ENCODE measurements at places on chromosomes 12 and 14.

DNA sequence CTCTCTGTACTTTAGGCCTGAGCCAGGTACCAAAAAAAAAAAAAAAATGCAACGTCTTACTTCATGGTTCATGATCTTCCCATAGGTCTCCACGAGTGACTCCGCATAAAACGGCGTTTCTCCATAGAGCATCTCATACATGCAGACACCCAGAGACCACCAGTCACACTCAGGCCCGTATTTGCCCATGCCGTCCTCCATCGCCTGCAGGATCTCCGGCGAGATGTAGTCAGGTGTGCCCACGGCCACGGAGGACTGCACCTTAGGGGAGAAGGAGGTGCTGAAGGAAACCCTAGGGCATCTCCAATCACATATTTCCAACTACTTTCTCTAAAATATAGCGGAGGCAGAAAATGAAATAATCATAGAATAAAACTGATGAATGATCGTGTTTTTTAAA, 61.0 kb downstream of the AMN start:
- no peak for DNase-seq

DNA sequence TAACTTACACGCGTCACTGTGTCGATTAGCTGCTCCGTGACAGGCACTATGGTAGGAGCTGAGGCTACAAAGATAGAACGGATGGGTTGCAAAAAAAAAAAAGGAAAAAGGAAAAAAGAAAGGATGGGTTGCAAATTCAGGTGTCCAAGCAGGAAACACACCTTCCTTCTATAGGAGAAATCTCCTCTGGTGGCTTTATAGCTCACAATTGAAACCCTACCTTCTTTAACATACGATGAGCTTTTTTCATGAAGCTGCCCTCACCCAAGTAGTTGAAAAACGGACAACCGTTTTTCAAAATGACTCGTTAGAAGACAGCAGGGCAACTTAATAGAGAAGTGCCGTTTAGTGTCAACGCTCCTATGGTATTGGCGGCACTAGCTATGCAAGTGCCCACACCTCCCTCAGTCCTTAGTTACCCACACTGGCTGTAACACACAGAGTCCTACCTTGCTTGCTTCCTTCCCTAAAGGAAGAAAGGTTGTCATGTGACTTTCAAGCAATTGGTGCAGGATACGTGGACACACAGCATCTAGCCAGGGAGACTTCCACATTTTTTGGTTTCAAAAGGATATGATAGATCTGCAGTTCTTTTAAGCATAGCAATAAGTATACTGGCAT, 682 bp upstream of the TRIP11 start:
- DNase-seq: no peak

DNA sequence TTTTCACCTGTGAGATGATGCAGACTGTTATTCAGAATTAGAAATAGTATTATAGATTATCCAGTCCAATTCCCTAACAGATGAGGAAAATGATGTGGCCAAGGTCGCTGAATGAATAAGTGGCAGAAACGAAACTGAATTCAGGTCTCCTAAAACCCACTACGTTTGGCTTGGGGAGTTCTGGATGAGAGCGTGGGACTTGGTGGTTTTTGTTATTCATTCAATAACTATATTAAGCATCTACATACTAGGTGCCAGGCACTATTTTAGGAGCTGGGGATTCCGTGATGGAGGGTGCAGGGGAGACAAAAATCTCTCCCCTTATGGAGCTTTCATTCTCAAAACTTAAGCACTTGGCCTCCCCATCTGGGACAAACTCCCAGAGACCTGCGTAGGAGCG, 813 bp upstream of the CCDC184 start:
- DNase-seq: no peak

DNA sequence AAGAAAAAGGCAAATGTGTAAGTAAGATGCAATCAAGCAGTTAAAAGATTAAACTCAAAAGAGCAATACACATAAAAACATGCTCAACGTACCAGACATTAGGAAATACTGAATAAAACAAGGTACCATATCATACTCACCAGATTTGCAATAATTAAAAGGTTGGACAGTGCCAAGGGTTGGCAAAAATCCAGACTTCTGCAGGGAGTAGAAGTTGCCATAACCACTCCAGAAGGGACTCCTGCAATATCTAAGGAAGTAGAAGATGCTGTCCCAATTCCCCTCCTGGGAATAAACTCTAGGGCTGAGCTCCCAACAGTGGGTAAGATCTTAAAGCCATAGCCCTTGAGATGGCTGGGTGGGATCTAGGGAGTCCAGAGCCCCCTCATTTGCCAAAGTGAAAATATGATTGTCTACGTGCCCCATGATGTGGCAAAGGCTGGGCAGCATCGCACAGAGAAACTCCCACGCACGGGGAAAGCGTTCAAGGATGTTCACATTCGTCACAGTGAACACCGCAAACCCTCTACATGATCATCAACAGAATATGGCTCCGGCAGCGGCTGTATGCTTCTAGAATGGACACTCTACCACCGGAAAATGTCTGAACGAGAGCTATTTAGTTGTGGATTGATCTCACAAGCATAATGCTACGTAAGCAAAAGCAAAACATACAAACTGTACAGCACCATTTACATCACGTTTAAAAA, 12.3 kb downstream of the KCTD10 start:
- no peak for DNase-seq

GRCh38 chr12:87642245-87642644, 387.0 kb downstream of the C12orf50 start:
- no peak for DNase-seq

DNA sequence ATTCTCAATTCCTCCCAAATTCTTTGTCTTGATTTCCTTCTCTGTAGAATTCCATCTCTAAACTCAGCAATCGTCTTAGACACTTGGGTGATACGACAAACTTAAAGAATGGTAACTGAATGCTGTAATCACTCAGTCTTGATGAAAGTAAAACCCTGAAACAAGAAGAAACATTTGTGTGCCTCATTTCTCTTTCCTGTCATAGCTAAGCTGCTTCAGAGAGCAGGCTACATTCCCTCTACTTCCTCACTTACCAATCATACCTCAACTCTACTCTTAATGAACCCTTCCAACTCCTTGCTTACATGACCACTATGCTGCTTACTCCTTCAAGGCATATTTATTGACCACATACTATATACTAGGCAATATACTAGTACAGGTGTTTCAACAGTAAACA, 8.3 kb downstream of the MAP4K5 start:
- no peak for DNase-seq

GRCh38 chr12:29983851-29984250, 200.1 kb upstream of the TMTC1 start:
- DNase-seq: no peak

GRCh38 chr12:49636979-49637755, 13.8 kb downstream of the PRPF40B start:
- peak; percentile 25 for DNase-seq

DNA sequence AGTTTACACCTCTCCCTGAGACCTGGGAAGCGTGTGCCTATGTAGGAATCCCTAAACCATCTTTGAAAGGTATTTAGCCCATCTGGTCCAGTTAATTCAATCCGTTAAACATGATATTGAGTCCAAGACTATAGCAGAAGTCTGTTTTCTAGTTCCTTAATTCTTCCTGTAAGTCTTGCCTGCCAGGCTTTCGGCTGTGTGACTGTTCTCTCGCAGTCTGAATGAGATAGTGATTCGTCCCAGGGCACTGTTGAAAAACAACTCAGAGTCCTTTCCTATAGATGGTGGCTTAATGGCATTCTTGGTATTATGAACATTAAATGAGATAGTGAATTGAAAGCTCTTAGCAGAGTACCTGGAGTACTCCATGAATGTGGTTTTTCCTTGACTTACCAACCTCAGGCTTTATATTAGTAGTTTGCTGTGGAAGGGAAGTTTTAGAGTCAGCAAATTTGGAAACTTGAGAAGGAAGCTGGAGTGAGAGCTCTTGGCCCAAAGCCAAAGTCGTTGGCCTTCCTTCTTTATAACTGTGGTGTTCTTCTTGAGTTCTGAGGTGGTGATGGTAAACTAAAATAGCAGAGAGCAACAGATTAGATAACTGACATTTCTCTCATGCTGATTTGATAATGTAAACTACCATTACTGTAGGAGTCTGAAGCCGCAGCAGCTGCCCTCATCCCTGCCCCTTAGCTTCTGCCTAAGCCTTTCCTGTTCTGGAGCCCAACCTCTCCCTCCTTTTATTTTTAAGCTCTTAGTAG, 76.5 kb downstream of the TGFB3 start:
- no peak for DNase-seq

DNA sequence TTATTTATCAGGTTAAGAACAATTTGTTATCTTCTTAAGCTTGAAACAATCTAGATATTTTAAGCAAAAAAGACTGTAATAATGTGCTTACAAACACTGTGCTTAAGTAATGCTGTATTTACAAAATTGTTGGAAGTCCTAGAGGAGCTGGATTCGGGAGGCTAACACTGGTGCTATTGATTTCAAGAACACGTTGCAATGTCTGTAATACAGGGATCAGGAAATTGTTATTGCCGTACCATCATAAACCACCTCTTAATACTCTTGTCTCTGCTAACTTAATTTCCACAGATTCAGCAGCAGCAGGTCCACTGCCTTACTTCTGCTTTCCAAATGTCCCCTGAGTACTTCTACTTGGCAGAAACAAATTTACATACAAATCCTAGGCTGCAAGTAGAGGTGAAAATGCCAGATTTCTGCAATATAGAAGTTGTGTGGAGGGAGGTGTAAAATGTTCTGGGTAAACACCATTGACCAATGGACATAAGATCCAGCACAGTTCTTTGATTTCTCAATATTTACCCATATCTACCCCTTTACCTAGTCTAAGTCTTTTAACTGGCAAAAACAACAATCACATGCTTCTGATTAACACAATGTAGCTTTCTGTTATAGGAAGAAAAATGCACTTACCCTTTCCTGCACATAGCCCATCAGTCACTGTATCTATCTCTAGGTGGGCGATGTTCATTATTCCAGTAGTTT, 663.4 kb downstream of the TMTC2 start:
- DNase-seq: no peak

- DNase-seq: no peak
Observed at GRCh38 chr12:131494741-131495524, 216.0 kb upstream of the SFSWAP start.

GRCh38 chr14:99603471-99604277, at the start of gene CCDC85C:
TSS of gene CCDC85C (minus strand) at chr14:99604207. CDS start at chr14:99603959, 248 bp downstream.
- peak; percentile 53 for DNase-seq

DNA sequence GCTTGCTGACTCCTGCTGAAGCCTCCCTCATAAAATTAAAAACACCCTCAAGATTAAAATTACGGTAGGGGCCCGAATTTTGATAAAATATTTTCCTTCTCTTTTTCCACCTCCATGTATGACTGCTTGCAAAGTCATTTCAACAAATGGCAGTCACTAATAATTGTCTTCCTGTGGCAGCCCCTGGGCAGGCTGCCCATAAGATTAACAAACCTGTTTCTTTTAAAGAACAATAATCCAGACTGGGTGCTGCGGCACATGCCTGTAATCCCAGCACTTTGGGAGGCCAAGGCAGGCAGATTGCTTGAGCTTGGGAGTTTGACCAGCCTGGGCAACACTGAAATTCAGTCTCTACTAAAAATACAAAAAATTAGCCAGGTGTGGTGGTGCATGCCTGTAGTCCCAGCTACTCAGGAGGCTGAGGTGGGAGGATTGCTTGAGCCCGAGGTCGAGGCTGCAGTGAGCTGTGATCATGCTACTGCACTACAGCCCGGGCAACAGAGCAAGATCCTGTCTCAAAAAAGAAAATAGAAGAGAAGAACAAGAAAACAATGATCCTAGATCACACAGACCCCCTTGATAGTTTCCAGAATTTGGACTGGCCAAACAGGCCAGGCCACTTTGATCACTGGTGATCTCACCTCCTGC, 8.7 kb downstream of the SAV1 start:
- no peak for DNase-seq

DNA sequence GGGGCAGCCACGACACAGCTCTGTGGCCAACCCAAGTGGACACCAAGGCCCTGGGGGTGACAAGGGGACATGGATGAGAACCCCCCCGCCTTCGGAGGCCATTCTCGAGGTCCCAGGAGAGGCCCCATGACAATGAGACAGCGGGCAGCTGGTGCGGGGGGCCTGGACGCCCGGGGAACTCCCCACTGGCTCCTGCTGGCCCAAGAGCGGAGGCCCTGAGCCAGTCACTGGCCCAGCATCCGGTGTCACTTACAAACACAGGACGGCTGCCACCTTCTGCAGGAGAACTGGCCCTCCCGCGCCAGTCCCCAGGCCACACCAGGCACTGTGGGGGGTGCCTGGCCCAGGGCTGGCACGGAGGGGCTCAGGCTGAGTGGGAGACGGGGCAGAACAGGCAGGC, 51.4 kb downstream of the NCOR2 start:
- DNase-seq: no peak

- DNase-seq: peak; percentile 17
Observed at GRCh38 chr14:81464253-81465002, 64.3 kb upstream of the STON2 start.

- no peak for DNase-seq
Observed at GRCh38 chr14:101078892-101079221, 175.3 kb upstream of the RTL1 start.

- peak; percentile 9 for DNase-seq
Observed at GRCh38 chr12:110578694-110579534, 4.2 kb downstream of the PPTC7 start.

DNA sequence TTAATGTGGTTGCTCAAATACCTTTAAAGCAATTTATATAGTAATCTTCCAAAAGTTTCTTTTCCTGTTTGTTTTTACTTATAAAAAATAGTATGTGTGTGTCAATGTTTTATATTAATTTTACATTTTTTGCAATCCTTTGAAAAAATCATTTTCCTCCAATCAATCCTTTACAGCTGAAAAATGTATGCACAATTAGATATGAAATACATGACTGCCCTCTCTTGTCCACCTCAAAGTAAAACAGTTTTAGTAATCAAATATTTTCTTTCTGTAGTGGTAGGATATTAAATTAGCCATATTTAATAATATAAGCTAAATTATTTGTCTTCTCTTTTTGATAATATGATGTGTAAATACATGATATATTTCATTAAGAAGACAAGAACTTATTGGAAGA, 269.9 kb downstream of the ADAMTS20 start:
- no peak for DNase-seq

GRCh38 chr12:25518512-25518911, 34.6 kb downstream of the LMNTD1 start:
- DNase-seq: no peak

- no peak for DNase-seq
Observed at GRCh38 chr14:82075566-82075965, 541.9 kb upstream of the SEL1L start.
